Left kidney (tissue), 8 donors: ENCODE measurements at places on chromosomes 16 and 17. TPM values are rescaled to one million over a fixed set of nuclear protein-coding genes. Genes with fewer than 3 reads are reported as not detected.

The SRP68 gene
- polyA plus RNA-seq = 105 TPM

The NAA60 gene
- 76.2 TPM for polyA plus RNA-seq

The C16orf95 gene
- polyA plus RNA-seq = 5.6 TPM

The LGALS9C gene
- polyA plus RNA-seq = not detected

The SGCA gene
- 0.80 TPM for polyA plus RNA-seq

The CPHXL2 gene
- polyA plus RNA-seq = 0.40 TPM

The DOC2B gene
- polyA plus RNA-seq = 60.2 TPM

The CLEC19A gene
- 0.05 TPM for polyA plus RNA-seq

DNA sequence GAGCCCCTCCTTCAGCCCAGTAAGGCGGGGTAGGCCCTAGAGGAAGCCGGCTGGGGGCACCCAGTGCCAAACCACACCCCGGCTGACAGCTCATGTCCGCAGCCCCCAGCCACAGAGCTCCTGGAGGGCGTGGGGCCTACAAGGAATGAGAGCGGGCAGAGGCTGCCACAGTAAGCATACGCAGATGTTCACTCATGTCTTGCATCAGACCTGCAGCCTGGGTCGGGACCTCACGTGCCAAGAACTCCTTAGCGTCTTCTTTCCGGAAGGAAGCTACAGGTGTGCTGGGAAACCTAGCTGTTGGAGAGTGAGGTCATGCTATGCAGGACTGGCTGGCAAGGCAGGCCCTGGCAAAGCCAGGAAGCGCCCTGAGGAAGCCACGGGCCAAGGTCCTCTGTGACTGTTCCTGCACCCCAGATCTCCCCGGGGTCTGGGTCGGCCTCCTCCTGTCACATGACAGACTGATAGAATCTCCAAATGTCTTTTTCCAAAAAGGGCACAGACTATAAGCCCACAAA is 1.6 kb downstream of the ZNF598 start:
- no peak for DNase-seq

DNA sequence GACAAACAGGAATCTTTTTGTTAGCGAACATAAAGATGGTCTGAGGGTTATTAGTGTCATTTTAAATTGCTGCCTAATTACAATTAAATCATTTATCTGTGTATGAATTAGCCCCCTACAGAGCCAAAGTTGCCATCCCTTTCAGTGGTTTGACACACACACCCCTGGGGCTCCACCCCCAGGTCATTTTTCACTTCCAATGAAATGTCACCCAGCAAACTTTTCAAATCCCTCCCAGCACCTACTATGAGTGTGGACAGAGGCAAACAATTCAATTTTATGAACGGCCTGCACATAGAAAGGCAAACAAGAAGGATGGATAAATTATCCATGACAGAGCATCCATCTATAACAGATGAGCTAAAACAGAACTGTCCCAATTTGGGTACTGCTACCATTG is 2.4 kb downstream of the MYH10 start:
- no peak for DNase-seq

- no peak for DNase-seq
Measured at GRCh38 chr17:81031566-81032550, 3.1 kb upstream of the BAIAP2 start.

DNA sequence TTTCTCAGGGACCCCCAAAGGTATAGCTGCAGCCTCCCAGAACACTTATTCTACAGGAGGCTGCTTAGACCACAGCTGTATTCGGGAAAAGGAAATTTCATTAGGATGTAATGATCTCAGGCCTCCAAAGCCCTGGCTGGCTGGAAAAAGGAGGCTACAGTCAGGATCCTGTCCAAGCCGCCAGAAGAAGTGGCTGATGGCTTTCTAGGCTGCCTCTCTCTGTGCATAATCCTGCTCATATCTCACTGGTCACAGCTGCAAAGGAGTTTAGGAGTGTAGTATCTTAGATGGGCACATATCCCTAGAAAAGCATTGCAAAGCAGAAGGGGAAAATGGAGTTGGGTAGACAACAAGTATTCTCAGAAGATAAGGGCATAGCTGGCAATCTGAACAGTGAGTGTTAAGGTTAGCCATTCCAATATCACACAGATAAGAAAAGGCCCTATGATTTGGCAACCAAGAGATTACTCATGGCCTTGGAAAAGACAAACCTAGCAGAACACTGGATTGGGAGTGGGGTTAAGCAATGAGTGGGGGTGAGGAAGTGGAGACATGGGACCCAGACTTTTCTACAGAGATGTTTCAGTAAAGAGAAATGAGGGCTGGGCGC is 26.0 kb upstream of the PRKCA start:
- no peak for DNase-seq

GRCh38 chr17:8629371-8630226 is 926 bp downstream of the MYH10 start:
- DNase-seq = peak; percentile 42

GRCh38 chr17:37608351-37609169 is 658 bp downstream of the SYNRG start:
- peak; percentile 65 for DNase-seq

DNA sequence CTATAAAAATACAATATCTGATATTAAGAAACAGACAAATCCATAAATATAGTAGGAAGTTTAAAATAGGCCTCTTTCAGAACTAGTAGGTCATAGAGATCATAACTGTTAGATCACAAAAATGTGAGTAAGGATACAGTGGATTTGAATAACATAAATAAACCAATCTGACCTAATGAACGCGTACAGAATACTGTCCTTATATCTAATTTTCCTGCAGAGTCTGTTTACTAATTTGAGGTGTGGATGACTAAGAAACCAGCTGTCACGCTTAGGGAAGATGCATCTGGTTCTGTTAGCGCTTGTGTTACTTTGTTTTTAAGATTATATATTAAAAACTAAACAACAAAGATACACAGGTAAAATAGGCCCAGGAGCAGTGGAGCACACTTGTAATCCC is 14.8 kb downstream of the CPD start:
- no peak for DNase-seq

DNA sequence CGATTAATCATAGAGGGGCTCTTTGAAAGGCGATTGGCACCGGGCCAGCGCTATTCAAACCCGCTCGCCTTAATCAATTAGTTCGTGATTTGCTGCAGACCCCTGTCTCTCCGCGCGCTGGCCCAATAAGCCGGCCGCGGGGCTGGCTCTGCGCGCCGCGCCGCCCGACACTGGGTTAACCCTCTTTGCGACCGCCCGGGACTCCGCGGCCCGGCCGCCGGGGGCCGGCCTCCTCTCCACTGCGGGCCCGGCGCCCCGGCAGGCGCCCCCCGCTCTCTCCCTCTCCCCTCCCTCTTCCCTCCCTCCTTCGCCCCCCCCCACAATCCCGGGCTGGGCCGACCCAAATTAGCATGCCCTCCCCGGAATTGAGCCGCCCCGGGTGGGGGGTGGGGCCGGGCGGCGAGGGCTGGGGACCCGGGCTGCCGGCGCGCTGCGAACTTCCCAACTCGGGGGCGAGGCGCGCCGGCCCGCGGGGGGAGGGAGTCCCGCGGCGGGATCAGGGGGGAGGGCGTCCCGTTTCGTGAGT is 428 bp upstream of the SALL1 start:
- DNase-seq = peak; percentile 93

DNA sequence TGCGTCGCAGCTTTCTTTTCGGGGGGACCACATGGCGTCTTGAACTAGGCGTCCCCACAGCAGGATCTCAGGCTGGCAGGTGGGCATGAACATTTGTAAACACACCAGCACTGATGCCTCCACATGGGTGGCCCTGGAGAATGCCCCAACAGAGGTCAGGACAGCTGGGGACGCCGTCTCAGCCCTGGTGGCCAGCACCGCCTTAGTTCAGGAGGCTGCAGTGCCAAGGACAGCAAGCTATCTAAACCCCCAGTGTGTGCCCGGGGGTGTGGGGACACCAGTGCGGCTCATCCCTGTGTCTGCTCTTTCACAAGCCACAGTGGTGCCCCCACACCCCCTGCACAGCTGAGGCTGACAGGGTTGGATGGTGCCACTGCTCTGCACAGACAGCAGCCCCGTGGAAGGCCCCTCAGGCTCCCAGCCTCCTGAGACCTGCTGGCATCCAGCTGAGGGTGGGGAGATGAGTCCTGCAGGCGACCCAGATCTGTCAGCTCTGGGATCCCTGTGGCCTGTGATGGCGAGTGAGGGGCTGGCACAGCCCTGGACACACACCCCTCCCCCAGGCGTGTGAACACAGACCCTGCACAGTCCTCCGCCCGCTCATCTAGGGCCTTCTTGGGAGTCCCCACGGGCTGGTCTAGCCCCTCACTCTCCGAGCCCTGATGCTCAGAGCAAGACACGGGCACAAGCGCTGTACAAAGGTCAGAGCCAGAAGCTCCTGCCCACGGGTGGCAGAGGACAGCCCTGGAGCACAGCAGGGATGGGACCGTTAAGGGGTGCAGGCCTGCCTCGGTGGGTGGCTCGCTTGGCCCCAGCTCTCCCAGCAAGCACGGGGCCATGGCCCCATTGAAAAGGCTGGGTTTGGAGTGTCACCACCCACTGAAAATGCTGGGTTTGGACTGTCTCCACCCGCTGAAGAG is 10.7 kb downstream of the FSCN2 start:
- DNase-seq = no peak

DNA sequence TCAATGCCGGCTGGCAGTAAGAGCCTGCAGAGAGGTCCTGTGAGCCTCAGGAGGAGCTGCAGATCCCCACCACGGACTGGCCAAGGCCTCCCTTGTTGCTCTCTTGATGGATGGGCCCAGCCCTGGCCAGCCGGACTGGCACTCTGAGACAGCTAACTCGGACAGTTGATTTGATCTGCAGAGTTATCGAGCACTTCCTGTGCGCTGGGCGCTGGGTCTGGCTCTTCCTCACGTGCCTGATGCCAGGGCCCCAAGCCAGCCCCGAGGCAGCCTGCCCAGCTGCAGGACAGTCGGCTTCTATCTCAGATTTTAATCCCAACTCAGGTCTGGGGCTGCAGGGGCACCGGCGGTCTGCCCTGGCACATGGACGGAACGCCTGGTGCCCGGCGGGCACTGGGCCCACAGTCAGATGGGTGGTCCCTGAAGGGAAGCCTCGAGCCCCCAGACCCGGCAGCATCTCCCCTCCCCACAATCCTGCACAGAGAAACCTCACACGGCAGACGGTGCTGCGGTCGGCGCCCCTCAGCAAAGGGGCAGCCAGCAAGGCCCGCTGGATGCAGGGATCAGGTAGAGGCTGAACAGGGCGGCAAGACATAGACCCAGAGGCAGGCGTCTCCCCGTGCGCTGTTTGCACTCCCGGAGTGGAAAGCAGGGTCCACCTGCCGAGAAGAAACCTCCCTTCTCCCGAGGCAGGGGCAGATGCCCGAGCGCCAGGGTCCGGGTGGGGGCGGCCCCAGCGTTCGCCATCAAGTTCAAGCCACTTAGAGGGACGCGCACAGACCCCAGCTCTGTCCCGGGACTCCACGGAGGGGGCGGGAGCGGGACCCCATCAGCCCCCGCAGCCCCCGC is 34.0 kb downstream of the TIMM22 start:
- DNase-seq = no peak

- no peak for DNase-seq
Measured at GRCh38 chr17:29584452-29585079, 4.9 kb downstream of the GIT1 start.

GRCh38 chr17:17027442-17028058 is 14.7 kb upstream of the MPRIP start:
- DNase-seq = no peak

GRCh38 chr17:50087246-50087911 is 7.8 kb upstream of the PDK2 start:
- DNase-seq = peak; percentile 45

DNA sequence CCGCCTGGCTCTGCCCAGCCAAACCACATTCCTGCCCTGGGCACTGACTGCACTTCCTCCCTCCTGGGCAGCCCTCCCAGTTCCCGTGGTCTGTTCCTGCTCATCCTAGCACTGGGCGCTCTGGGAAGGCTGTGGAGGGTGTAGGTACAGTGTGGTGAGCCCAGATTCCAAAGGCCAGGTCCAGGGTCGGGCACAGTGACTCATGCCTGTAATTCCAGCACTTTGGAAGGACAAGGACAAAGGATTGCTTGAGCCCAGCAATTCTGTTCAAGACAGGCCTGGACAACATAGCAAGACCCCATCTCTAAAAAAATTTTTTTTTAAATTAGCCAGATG is 30.6 kb downstream of the C16orf74 start:
- no peak for DNase-seq

- DNase-seq = no peak
Measured at GRCh38 chr17:78679495-78680395, 102.3 kb downstream of the CYTH1 start.

GRCh38 chr16:35552763-35553162 is 2093.4 kb downstream of the TP53TG3F start:
- DNase-seq = no peak
